ENCODE measurements at places on chromosomes 7 and 10. TPM values are rescaled to one million over a fixed set of nuclear protein-coding genes. Genes with fewer than 3 reads are reported as not detected.

GRCh38 chr10:126315494-126316177 is 72.6 kb downstream of the ADAM12 start:
- no peak overlapping the region for H3K4me3 ChIP-seq
- no peak for DNase-seq
- H3K4me1 ChIP-seq, result no peaks in the 10 kb centered on the region
- no peaks in the 10 kb centered on the region for H3K27me3 ChIP-seq

Gene MASTL
- 9.9 TPM for total RNA-seq

DNA sequence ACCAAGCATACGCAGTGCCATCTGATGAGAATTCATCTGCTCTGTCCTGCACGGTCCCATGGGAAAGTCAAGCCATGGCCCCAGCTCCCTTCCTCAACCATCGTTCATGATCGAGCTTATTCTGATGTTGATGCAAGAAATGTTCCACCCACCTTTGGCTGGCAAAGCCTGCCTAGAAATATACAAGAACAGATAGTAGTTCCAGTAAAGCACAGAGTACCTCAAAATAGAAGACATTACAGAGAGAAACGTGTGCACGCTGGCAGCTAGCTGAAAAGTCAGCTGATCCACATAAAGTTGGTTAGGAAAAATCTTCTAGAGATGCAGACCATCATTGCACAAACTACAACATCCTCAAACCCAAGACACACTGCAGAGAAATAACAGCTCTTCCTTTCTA is 127.0 kb downstream of the PTPRN2 start:
- H3K4me1 ChIP-seq, result no peaks in the 10 kb centered on the region
- H3K27me3 ChIP-seq, result peaks cover 21% of the 10 kb centered on the region
- H3K36me3 ChIP-seq, result peaks cover 17% of the 10 kb centered on the region
- H3K4me3 ChIP-seq, result no peak overlapping the region
- H3K27ac ChIP-seq, result no peak overlapping the region

Gene PNLIPRP3
- not detected for total RNA-seq

DNA sequence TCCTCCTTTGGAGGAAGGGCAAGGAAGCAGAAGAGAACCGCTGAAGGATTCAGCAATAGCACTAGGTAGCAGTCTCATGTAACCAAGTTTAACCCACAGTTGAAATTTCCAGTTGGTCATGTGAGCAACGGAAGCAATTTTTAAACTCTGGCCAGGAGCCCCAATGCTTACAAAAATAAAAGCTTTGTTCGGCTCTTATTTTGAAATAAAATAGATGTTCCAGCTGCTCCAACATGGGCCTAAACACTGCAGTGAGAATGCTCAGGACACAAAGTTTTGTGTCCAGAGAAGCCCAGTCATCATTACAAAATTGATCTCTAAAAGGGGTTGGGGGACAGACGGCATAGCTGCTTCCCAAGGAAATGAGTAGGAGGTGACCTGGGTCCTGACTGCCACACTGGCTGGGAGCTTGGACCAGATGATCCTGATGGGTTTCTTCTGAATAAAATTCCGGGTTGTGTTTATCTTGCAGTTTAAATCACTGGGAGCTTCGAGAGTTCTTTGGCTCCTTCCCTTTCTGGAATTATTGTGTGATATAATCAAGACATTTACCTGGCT is 452 bp upstream of the TMEM140 start:
- H3K4me3 ChIP-seq, result no peak overlapping the region
- H3K4me1 ChIP-seq, result peaks cover 6% of the 10 kb centered on the region
- H3K36me3 ChIP-seq, result no peaks in the 10 kb centered on the region
- H3K27ac ChIP-seq, result no peak overlapping the region

DNA sequence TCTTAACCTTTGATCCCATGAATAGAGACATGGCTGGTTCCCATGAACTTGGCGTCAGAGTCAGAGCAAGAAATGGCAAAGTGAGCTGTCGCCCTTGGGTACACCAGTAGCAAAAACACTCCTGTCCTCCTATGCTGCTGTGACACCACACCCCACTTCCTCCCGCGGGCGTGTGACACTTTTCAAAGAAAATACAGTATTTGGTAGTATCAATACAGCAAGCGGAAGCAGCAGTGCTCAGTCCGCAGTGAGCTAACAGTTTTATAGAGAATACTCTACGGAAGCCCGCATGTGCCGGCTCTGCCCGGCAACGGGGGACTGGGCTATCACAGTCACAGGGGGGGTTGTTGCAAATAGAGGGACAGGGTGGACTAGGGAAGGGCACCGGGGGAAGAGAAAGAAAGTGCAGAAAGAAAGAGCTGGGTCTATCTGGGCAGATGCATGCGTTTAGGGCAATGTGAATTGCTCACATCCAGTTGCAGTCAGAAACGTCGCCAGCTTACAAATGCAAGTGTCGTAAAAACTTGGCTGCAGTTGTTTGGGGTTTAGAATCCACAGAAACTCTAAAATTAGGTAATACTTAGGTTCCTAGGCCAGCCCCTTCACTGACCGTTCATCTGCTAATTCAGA is 49.8 kb downstream of the PRKCQ start:
- peaks cover 9% of the 10 kb centered on the region for H3K36me3 ChIP-seq
- no peak overlapping the region for H3K27ac ChIP-seq
- no peak for DNase-seq
- peaks cover 2% of the 10 kb centered on the region for H3K27me3 ChIP-seq

GRCh38 chr7:17633067-17633466 is 307.2 kb downstream of the SNX13 start:
- H3K36me3 ChIP-seq, result no peaks in the 10 kb centered on the region
- no peaks in the 10 kb centered on the region for H3K27me3 ChIP-seq
- H3K27ac ChIP-seq, result no peak overlapping the region
- DNase-seq, result no peak

DNA sequence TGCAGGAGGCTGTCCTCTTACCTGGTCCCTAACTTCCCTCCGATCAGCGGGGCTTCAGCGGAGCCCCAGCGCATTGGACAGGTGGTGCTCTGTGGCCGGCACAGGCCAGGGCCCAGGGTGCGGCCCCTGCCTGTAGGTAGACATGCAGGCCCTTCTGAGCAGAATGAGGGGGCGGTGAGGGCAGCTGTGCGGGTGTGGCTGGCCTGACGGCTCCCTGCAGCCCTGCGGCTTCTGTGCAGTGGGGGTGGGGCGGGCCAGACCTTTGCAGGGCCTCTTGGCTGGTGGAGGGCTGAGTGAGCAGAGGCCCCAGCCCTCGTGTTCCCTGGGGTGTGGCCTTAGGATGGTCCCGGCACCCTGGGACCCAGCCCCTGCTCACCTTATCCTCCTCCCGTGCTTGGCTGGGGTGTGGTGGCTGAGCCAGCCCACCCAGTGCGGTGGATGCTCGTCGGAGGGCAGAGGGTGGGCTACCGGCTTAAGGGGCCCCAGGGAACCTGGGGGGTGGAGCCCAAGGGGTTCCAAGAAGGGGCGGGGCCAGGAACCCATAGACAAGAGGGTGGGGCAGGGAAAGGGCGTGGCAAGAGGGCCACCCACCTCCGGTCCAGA is 175.2 kb upstream of the TNRC18 start:
- H3K4me1 ChIP-seq, result peaks cover 50% of the 10 kb centered on the region
- peaks cover 31% of the 10 kb centered on the region for H3K27me3 ChIP-seq
- H3K36me3 ChIP-seq, result peaks cover 40% of the 10 kb centered on the region
- no peak for DNase-seq
- peak overlapping the region; percentile 89 for H3K4me3 ChIP-seq

Gene SYT15
- total RNA-seq, result 0.77 TPM

GRCh38 chr10:43218951-43219837 is 47.7 kb downstream of the RASGEF1A start:
- DNase-seq, result no peak
- H3K4me3 ChIP-seq, result no peak overlapping the region
- no peaks in the 10 kb centered on the region for H3K4me1 ChIP-seq
- H3K27me3 ChIP-seq, result peaks cover 7% of the 10 kb centered on the region

Gene SPDYE1
- total RNA-seq, result not detected

DNA sequence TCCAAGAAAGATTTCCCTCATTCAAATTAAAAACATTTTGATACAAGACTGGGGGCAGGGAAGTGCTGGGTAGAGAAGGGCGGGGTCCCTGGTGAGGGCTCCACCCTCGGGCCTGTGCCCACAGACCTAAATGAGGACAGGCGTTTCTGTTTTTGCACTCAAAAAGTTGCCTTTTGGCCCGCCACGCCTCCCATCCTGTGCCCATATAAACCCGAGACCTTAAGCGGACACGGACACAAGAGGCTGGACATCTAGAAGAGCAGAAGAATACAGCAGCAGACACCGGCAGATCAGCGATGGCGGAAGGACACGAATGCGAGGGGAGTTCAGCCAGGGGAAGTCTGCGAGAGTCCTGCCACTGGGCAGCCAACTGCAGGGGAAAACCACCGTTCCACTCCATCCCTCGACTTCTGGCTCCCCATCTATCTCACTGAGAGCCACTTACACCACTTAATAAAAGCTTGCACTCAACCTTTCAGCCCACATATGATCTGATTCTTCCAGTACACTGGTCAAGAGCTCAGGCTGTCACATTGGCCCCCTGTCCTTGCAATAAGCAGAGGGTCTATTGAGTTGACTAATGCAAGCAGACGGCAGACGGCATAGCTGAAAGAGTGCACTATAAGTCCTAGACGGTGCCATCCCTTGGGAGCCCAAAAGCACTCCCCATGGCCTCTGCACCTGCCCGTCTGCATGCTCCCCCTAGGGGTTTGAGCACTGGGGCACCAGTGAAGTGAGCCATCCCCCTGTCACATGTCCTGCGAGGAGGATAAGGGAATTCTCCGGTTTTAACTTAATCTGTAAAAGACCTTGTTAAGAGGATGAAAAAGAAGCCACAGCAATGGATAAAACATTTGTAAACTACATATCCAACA is 181.8 kb upstream of the PRSS1 start:
- no peak for DNase-seq
- no peak overlapping the region for H3K27ac ChIP-seq
- no peaks in the 10 kb centered on the region for H3K27me3 ChIP-seq
- H3K4me1 ChIP-seq, result peaks cover 3% of the 10 kb centered on the region

- no peak for DNase-seq
- no peaks in the 10 kb centered on the region for H3K36me3 ChIP-seq
- no peak overlapping the region for H3K27ac ChIP-seq
- no peaks in the 10 kb centered on the region for H3K4me1 ChIP-seq
- peaks cover 5% of the 10 kb centered on the region for H3K27me3 ChIP-seq
These were observed 138.9 kb downstream of the TNS3 start for GRCh38 chr7:47443049-47443448.

- no peak overlapping the region for H3K27ac ChIP-seq
- no peak overlapping the region for H3K4me3 ChIP-seq
- peaks cover 1% of the 10 kb centered on the region for H3K27me3 ChIP-seq
- H3K36me3 ChIP-seq, result peaks cover 5% of the 10 kb centered on the region
- H3K4me1 ChIP-seq, result no peaks in the 10 kb centered on the region
- DNase-seq, result no peak
These were observed 758.6 kb upstream of the ZWINT start for GRCh38 chr10:57119684-57120083.

- no peak overlapping the region for H3K4me3 ChIP-seq
- H3K4me1 ChIP-seq, result no peaks in the 10 kb centered on the region
- no peak overlapping the region for H3K27ac ChIP-seq
- peaks cover 35% of the 10 kb centered on the region for H3K36me3 ChIP-seq
- DNase-seq, result no peak
These were observed 409.5 kb downstream of the ADRA2A start for GRCh38 chr10:111486346-111486745.

Gene GDF2
- not detected for total RNA-seq

GRCh38 chr10:50438049-50438936 is 185.5 kb downstream of the SGMS1 start:
- H3K36me3 ChIP-seq, result no peaks in the 10 kb centered on the region
- no peaks in the 10 kb centered on the region for H3K4me1 ChIP-seq
- H3K27ac ChIP-seq, result no peak overlapping the region
- no peaks in the 10 kb centered on the region for H3K27me3 ChIP-seq

- H3K36me3 ChIP-seq, result no peaks in the 10 kb centered on the region
- no peaks in the 10 kb centered on the region for H3K4me1 ChIP-seq
- no peak overlapping the region for H3K4me3 ChIP-seq
- H3K27me3 ChIP-seq, result peaks cover 6% of the 10 kb centered on the region
These were observed 23.4 kb upstream of the GRB10 start for GRCh38 chr7:50806143-50806542.

GRCh38 chr7:149773446-149774236 is at the start of gene ZNF467:
Gene ZNF467, minus strand, starts transcription at chr7:149773588. Its CDS starts 2,556 bp downstream, at chr7:149771032.
- H3K36me3 ChIP-seq, result peaks cover 15% of the 10 kb centered on the region
- peaks cover 37% of the 10 kb centered on the region for H3K4me1 ChIP-seq
- peak within 1 kb of the TSS; percentile 93 for H3K4me3 ChIP-seq
- peak within 1 kb of the TSS; percentile 48 for H3K27ac ChIP-seq

Gene FANK1
- total RNA-seq, result 9.4 TPM

DNA sequence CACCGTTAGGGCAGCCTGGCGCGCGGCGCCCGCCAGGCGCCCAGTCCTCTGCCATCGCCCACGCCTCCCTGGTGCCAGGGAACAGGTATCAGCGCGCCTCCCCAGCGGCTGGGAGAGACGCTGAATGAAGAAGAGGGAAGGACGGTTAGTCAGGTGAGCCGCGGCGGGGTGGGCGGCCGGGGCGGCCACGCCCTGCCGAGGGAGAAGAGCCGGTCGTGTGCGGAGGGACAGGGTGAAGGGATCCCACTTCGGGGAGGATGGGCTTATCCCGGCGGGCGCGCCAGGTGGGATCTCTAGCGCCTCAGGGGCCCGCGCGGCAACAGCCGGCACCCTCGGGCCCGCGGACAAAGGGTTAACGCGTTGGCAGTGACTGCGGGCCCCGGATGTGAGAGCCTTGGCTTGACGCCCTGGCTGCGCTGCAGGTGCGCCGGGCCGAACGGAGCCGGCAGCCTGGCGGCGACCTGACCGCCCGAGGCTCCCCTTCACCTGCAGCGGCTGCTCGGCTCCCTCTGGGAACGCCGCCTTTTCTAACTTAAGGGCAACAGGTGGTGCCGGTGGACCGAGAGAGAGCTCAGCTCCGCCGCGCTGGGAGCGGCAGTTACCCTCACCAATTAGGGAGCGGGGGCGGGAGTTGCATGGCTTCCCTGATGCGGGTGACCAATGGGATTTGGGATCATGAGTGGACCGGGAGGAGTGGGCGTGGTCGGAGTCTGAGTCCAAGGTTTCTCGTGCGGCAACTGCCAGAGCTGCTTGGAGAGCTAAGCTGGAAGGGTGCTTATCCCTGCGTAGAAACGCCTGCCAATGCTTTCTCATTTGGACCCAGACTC is at the start of gene ARL4A:
Gene ARL4A, plus strand, starts transcription at position 743 of the 827 bp plus-strand sequence. CDS start 622 bp downstream, outside the sequence.
- peaks cover 5% of the 10 kb centered on the region for H3K36me3 ChIP-seq
- H3K4me3 ChIP-seq, result peak within 1 kb of the TSS; percentile 100
- H3K4me1 ChIP-seq, result peaks cover 14% of the 10 kb centered on the region
- DNase-seq, result peak; percentile 97
- peak within 1 kb of the TSS; percentile 95 for H3K27ac ChIP-seq

GRCh38 chr7:28112467-28112866 is 68.1 kb downstream of the JAZF1 start:
- H3K4me1 ChIP-seq, result no peaks in the 10 kb centered on the region
- H3K36me3 ChIP-seq, result no peaks in the 10 kb centered on the region
- peaks cover 4% of the 10 kb centered on the region for H3K27me3 ChIP-seq
- no peak overlapping the region for H3K4me3 ChIP-seq
- H3K27ac ChIP-seq, result no peak overlapping the region
- no peak for DNase-seq

- peaks cover 60% of the 10 kb centered on the region for H3K4me1 ChIP-seq
- H3K4me3 ChIP-seq, result peak overlapping the region; percentile 18
- H3K36me3 ChIP-seq, result peaks cover 54% of the 10 kb centered on the region
These were observed 129.2 kb downstream of the GRK5 start for GRCh38 chr10:119336599-119336998.

Gene PANK1
- 16.2 TPM for total RNA-seq

All from endothelial cell (in vitro differentiated cells).